Natural killer cell treated with Interleukin-12 subunit alpha and Interleukin-12 subunit beta and Interleukin-15 and Interleukin-18, amount 100 ng/mL, for 72 hours (primary cell): ENCODE measurements at places on chromosomes 13 and 19.

- DNase-seq: no peak
Measured at GRCh38 chr13:41428155-41428554, 29.2 kb upstream of the RGCC start.

GRCh38 chr13:99294198-99294597 lies 13.0 kb downstream of the GPR183 start:
- no peak for DNase-seq

GRCh38 chr19:4449022-4449638 lies 8.5 kb downstream of the UBXN6 start:
- no peak for DNase-seq

DNA sequence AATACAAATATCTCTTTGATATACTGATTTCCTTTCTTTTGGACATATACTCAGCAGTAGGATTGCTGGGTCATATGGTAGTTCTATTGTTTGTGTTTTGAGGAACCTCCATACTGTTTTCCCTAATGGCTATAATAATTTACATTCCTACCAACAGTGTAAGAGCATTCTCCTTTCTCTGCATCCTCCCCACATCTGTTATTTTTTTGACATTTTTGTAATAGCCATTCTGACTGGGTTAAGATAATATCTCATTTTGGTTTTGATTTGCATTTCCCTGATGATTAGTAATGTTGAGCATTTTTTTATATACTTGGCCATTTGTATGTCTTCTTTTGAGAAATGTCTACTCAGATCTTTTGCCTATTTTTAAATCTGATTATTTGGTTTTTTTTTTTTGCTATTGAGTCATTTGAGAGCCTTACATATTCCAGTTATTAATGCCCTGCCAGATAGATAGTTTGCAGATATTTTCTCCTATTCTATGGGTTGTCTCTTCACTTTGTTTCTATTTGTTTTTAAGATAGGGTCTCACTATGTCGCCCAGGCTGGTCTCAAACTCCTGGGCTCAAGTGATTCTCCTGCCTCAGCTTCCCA lies 95.7 kb downstream of the FNDC3A start:
- no peak for DNase-seq

DNA sequence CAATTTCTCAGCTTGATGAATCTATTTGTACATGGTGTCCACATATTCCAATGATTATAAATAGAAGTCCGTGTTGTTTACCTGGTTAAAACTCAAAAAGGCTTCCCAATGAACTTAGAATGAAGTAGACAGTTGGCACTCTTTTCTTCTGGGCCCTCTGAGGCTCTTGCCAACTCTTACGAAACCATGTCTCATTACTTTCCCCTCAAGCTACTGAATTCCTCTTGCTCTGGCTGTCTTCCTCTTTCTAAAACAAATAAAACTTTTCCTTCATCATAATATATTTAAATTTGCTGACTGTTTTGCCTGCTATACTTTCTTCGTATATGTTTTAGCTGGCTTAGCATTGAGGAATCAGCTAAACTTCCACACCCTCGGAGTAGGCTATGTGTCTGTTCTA lies 139.7 kb downstream of the SLITRK6 start:
- no peak for DNase-seq

- no peak for DNase-seq
Measured at GRCh38 chr19:1957562-1958248, 16.7 kb downstream of the CSNK1G2 start.

GRCh38 chr19:28700176-28700575 lies 512.8 kb downstream of the UQCRFS1 start:
- no peak for DNase-seq

DNA sequence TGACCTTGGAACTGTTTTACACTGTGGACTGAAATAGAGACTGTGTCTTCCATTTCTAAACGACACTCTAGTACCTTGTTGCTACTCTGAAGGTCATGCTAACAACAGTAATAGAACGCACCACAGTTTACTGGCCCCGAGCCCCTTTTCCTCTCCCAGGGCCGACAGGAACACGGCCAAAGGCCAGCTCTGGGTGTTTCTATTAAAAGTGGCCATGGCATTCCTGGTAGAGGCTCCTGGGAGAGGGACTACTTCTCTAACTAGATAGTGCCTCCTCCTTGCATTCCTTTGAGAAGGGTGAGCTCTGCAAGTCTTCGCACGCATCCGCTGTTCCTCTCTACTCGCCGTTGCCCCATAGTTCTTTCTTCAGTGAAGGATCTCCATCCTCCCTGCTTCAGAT lies 18.7 kb upstream of the SIAH3 start:
- no peak for DNase-seq

DNA sequence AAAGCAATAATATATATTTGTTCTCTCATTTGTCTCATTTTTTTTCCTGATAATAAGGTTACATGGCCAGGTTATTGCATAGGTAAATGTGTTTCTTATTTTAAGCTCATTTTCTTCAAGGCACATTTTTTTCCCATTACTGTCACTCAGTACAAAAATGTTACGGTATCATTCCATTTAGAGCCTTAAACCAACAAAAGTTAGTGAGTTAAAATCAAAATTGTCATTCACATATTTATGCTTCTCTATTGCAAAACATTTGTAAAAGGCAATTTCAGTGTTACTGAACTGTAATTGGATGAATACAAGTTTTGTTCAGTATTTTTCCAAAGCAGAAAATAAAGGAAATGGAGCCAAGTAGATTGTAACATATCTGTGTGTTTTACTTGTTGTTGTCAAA lies 117.6 kb upstream of the MAB21L1 start:
- no peak for DNase-seq

- DNase-seq: no peak
Measured at GRCh38 chr13:93814658-93815057, 588.1 kb downstream of the GPC6 start.

GRCh38 chr13:50998326-50998725 lies 88.7 kb downstream of the RNASEH2B start:
- no peak for DNase-seq

DNA sequence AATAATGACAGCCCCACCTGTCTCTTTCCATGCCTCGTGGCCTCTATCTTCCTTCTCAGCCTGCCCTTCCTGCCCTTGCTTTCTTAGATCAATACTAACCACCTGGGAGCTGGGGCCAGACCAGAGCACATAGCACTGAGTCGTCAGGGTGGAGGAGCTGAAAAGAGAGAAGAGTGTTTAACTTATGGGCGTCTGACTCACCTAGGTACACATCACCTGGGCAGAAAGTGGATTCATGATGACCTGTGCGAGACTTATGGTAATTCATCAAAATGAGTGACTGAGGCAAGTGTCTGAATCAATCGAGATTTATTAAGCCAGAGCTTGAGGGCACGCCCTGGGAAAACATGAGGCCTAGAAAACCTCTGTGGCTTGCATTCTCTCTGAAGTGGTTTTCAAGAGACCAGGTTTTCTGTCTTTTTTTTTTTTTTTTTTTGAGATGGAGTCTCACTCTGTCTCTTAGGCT lies 19.2 kb downstream of the CEACAM6 start:
- no peak for DNase-seq

DNA sequence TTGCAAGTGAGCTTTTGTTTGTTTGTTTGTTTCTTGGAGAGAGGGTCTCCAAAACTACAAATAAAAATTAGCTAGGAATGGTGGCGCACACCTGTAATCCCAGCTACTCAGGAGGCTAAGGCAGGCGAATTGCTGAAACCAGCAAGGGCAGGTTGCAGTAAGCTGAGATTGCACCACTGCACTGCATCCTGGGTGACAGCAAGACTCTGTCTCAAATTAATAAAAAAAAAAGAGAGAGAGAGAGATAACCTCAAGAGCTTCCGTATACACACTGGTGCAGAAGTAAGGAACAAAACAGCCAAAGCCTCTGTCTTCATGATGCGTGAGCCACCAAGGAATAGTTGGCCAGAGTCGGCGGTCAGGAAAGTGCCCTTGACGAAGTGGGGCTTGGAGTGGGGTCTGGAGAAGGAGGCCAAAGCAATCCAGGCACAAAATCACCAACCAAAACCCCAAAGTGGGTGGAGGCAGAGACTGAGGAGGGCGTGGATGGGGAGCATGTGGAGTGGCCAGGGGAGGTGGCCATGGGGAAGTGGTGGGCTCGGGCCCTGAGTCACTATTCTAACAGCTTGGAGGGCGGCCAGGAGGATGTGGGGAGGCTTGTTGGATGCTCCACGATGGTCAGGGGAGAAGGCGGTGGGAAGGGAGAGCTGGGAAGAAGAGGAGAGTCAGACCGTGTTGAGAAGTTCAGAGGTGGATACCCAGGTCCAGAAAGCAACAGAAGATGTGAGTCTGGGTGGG lies 21.2 kb upstream of the TOMM40 start:
- DNase-seq: no peak

GRCh38 chr13:110376120-110376519 lies 69.0 kb downstream of the COL4A2 start:
- no peak for DNase-seq

GRCh38 chr19:35781650-35782049 lies 6.3 kb downstream of the ARHGAP33 start:
- DNase-seq: no peak

DNA sequence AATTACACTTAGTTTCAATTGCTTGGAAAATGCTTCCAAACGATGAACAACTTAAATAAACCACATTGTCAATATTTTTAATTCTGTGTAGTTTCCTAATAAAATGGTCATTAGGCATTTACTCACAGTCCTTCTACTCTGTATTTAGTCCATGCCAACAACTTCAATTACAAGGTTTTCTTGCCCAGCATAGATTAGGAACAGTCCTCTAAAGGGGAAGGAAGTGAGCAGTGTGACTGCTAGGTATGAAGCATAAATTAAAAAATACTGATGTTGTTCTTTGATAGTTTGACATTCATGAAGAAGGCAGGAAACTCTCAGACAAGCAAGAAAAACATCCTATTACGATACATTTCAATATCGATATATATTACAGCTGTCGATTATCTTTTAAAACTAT lies 716.0 kb upstream of the PCDH9 start:
- DNase-seq: no peak

- peak; percentile 100 for DNase-seq
Measured at GRCh38 chr19:38849860-38850435, at the start of gene HNRNPL. Gene HNRNPL, minus strand, starts transcription at chr19:38849986. Its CDS starts 20 bp downstream, at chr19:38849966.

DNA sequence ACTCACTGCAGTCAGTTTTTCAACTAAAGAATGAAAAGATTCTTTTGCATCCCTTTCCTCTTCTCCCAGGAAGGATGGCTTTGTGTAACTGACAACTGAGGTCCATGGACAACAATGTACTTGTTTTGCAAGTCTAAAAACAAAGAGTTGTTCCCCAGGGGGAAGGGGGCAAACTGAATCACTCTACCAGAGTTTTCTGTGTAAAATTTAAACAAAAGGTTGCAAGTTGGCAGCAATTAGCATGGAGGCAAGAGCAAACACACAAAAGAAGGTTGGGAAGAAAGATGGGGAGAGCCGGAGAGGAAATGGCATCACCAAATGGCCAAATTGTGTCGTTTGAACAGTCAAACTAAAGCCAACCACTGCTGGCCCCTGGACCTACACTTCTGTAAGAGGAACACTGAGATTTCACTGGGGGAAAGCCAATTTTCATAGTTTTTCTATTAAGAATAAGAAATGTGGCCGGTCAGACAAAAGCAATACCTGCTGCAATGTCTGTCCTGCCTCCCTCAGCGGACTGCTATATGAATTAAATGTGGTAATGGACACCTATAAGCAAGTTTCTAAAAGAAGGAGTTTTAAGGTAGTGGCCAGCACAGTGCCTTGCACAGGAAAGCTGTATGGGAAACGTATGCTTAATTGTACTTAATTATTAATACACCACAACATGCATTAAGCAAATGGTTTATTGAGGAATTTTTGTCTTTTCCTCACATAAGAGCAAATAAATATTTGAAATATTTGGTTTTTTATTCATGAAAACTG lies 16.1 kb upstream of the SACS start:
- no peak for DNase-seq

DNA sequence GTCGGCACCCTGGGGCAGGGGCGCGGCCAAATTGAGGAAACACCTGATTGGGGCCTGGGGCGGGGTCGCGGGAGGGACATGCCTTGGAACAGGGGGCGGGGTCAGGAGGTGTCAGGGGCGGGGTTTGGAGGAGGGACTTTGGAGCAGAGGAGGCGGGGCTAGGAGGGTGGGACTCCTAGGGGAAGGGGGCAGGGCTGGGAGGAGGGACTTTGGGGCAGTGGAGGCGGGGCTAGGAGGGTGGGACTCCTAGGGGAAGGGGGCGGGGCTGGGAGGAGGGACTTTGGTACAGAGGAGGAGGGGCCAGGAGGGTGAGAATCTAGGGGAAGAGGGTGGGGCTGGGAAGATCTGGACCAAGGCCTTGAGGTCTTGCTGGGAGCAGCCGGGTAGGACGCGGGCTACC lies 21.9 kb downstream of the GRIN2D start:
- peak; percentile 75 for DNase-seq

- peak; percentile 81 for DNase-seq
Measured at GRCh38 chr13:98576963-98577835, at the start of gene STK24. Gene STK24, minus strand, starts transcription at chr13:98577107. Its CDS starts 321 bp downstream, at chr13:98576786.

GRCh38 chr13:66835040-66835628 lies 395.0 kb downstream of the PCDH9 start:
- DNase-seq: no peak

- no peak for DNase-seq
Measured at GRCh38 chr13:76803831-76804230, 82.4 kb downstream of the KCTD12 start.

- DNase-seq: no peak
Measured at GRCh38 chr13:106795847-106796246, 227.9 kb upstream of the ARGLU1 start.

GRCh38 chr19:45508417-45508860 lies 1.2 kb downstream of the VASP start:
- peak; percentile 63 for DNase-seq

DNA sequence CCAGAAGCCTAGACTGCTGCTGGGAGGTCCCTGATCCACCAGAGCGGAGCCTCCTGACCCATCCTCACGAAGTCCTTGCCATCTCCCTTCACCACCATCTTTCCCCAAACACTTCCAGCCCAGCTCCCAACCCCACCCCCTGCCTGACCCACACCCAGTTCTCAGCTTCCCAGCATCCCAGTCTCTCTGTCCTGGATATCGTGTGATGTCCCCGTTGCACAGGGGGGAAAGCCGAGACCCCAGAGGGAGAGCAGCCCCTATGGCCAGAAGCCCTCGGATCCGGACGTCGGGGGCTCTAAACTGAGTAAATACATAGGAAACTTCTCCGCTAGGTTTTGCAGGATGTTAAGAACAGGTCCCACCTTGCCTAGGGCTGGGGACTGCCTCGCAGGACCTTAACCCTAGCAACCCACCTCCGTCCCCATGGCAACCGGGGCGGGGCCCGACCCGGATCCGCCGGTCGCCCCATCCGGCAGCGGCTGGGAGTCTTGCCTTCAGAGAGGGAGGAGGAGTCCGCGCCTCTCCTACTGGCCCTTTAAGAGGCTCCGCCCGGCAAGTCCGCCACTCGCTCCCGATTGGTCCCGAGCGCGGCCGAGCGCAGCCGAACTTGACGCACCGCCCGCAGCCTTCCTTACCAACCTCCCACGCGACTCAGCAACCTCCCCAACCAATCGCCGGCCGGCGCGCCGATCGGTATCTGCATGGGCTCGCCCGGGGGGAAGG lies 451 bp upstream of the HMG20B start:
- DNase-seq: peak; percentile 100
